ENCODE measurements at places on chromosomes 2 and 18. TPM values are rescaled to one million over a fixed set of nuclear protein-coding genes. Genes with fewer than 3 reads are reported as not detected.

Gene PAX8
- 2.3 TPM for total RNA-seq

Gene CKAP2L
- 24.3 TPM for total RNA-seq

Gene RNF152
- 0.10 TPM for total RNA-seq

Gene CHRND
- total RNA-seq, result not detected

Gene FNDC4
- total RNA-seq, result not detected

Gene ZNF514
- 7.1 TPM for total RNA-seq

Gene ATP6V1B1
- total RNA-seq, result not detected

Gene LHCGR
- total RNA-seq, result not detected

Gene MDH1
- 241 TPM for total RNA-seq

Gene GREB1L
- total RNA-seq, result not detected

Gene SCYGR2
- not detected for total RNA-seq

Gene SERPINB3
- total RNA-seq, result not detected

Gene POTEC
- total RNA-seq, result not detected

Gene RASGRP3
- total RNA-seq, result 5.8 TPM

Gene TMEM247
- total RNA-seq, result not detected

Gene D2HGDH
- 26.9 TPM for total RNA-seq

Gene IL36G
- not detected for total RNA-seq

Gene IL36A
- total RNA-seq, result not detected

Gene RAX
- total RNA-seq, result not detected

Gene SEPTIN10
- 0.56 TPM for total RNA-seq

Gene COLEC11
- total RNA-seq, result 0.52 TPM

Gene PLGLB2
- 0.49 TPM for total RNA-seq

Gene POU3F3
- not detected for total RNA-seq

Gene CBLN2
- not detected for total RNA-seq

Gene GTF3C2
- total RNA-seq, result 83.9 TPM

Gene AMER3
- total RNA-seq, result not detected

Gene PCARE
- total RNA-seq, result not detected

Gene EXOC6B
- total RNA-seq, result 7.6 TPM

Gene GAREM1
- total RNA-seq, result not detected

Gene CASP10
- 25.5 TPM for total RNA-seq

Gene MEP1B
- 0.08 TPM for total RNA-seq

Gene LTBP1
- total RNA-seq, result 0.14 TPM

Gene IL1R2
- 0.28 TPM for total RNA-seq

Gene BUB1
- 80.4 TPM for total RNA-seq

Gene COLEC12
- not detected for total RNA-seq

Gene PLCL1
- 0.23 TPM for total RNA-seq
